ENCODE measurements at places on chromosomes 16 and 17.

DNA sequence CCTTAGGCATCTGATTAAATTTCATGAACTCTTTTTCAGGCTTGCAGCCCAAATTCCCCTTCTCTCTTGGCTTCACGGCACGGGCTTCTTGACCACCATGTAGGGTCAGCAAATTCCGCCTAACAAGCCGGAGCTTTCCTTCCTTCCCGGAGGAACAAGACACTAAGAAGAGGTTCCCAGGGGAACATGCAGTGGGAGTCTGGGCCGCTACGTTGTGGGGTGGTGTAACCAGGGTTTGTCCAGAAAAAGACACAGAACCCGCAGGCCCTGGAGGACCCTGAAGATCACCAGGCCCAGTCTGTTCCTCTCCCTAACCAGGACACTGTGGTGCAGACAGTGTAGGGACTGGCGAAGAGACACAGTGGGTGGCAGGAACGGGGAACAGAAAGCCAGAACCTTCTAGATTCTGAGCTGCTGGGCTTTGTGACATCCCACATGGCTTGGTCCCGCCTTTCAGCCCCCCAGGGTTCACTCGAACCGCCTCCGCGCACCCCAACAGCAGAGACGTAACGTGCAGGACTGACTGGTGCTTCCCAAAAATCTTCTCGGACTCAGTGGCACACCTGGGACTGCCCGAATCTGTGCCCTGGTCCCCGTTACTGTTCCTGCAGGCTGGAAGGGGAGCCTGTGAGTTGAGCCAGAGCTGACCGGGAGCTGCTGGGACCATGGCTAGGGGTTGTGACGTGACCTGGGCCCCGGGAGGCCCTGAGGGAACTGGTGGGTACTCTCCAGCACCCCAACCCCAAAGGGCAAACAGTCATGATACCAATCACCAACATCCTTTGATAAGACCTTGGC, 55.2 kb downstream of the TBC1D16 start:
- no peak for DNase-seq

- DNase-seq: no peak
Measured at GRCh38 chr16:15605839-15606517, 37.0 kb downstream of the MARF1 start.

- peak; percentile 76 for DNase-seq
Measured at GRCh38 chr16:67198238-67198734, 645 bp upstream of the ELMO3 start.

DNA sequence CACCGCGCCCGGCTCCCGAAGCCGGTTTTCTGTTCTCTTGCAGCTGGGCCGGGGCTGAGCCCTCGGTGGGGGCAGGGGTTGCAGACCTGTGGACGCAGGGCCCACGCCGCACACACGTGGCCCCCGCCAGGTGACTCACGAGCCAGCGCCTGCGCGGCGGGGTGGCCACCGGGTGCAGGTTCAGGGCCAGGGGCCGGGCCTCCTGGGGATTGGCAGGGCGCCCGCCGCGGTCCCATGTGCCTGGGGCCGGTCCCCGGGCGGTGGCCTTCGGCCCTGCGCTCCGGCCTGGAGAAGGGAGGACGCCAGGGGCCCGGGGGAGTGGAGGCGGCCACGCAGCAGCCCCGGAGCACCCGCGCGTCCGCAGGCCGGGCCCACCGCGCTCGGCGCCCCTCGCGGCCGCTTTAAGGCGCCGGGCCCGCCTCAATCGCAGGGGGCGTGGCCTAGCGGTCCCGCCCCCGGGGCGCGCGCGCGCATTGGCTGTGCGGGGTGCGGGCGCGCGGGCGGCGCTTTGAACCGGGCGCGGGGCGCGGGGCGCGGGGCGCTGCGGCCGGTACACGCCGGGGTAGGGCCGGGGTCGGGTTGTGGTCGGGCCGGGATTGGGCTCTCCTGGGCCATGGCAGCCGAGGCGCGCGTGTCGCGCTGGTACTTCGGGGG, at the start of gene SLC25A10:
Gene SLC25A10, plus strand, starts transcription at position 471 of the 654 bp plus-strand sequence. Its CDS starts 143 bp downstream, at position 614.
- peak; percentile 97 for DNase-seq

GRCh38 chr16:56405977-56406672, 19.2 kb downstream of the AMFR start:
- no peak for DNase-seq

GRCh38 chr16:4517812-4518680, 20.5 kb downstream of the CDIP1 start:
- peak; percentile 51 for DNase-seq

GRCh38 chr16:49020436-49020835, 261.2 kb downstream of the CBLN1 start:
- no peak for DNase-seq

DNA sequence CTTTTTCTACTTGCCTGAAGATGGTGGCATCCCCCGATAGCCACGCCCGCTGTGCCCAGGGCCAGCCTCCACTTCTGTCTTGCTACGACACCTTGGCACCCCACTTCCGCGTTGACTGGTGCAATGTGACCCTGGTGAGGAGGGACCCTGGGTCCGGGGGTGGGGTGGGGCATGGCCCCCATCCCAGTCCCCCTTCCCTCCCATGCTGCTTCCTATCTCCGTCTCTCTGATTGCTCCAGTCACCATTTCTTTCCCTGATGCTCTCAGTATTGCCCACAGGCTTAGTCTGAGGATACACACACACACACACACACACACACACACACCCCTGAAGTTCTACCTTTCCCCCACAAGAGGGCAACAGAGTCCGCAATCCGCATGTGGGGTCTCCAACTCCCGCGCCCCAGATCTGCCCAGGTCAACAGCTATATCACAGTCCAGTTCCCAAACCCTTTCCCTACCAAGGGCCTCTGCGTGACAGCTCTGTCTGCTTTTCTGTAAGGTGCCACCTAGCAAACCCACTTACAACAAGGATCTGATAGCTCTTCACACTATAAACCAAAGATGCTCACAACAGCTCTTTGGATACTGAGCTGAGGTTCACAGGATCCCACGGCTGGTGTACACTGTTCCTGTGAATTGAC, 3.4 kb downstream of the SGCA start:
- peak; percentile 72 for DNase-seq

- peak; percentile 29 for DNase-seq
Measured at GRCh38 chr17:16407911-16408588, 7.3 kb upstream of the TRPV2 start.

DNA sequence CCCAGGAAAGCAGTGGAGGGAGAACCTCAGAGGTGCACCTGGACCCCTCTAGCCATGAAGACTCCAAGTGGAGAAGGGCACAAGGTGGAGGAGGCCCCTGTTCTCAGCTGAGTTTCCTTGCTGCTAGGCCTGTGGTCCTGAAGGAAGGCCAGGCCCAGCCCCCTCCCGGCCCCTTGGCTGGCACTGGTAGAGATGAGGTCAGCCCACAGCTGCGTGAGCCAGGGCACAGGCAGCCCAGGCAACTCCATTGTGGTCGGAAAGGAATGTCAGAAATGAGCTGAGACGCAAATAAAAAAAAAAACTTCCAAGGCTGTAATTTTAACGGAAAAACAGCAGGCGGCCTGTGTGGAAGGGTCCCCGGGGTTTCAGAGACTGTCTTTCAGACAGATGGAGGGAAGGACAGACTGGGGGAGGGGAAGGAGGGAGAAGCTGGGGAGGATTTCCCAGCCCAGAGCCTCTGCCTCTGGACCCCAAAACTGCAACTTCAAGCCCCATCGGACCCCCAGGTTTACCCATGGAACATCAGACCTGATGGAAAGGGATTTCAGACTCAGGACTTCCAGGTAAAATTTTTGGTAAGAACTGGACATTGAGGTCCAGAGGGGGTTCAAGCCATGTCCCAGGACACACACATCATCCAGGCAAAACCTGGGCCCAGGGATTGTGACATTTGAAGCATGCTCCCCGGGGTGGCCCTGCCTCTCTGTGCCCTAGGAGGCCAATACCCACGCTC, 25.6 kb upstream of the MRPS23 start:
- DNase-seq: peak; percentile 93

DNA sequence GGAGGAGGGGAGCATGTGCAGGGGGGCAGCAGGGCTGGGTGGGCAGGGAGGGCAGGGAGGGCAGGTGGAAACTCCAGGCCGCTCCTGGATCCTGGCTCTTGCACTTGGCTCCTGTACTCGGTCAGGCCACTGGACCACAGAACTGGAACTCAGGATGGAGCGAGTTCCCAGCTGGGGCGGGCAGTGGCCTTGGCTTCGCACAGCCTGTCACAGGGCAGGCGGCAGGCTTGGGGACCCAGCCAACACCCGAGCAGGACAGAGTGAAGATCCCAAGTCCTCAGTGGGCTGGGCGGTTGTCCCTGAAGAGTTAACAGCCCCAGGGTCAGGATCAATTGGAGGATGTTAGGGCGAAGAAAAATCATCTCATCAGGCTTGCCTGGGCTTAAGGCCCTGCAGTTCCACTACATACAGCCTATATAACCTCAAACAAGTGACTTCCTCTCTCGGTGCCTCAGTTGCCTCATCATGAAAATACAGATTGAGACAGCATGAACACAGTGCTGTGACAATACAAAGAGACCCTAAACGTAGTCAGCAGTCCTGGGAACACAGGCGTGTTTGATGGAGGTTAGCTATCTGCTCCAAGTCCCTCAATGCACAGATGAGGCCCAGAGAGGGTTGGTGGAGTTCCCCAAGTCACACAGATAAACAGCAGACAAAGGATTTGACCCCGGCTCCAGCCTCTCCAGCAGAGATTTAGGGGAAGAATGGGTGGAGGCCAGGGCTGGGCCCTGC, 21.9 kb downstream of the ZNF423 start:
- DNase-seq: no peak

DNA sequence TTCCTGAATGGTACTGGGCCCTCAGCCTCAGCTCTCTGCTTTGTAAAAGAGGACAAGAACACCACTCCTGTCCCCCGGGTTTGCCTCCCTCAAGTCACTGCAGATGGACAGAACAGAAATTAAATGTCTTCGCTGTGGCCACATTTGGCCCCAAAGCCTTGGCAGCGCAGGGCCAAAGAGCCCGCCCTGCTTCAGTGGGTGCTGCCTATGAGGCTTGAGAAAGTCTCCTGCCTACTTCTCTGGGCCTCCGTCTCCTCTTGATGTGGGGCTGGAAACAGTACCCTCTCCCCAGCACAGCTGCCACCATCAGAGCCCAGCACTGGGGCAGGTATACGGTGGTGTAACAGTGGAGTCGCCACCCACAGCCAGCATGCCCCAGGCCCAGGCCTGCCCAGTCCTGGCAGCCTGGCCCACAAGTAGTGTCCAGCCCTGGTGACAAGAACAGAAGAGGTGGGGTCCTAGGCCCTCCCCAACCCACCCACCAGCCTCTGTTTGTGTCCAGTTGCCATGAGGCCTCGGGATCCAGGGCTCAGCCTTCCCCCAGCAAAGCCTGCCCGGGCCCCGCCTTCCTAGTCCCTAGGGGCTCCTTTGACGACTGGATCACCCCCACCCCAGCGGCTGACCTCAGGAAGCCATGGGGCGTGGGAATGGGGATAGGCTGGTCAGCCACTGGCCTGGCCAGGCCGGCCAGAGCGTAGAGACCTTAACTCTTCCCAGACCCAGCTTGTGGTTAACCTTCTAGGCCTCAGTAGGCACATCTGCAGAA, 3.9 kb upstream of the TPPP3 start:
- DNase-seq: no peak

GRCh38 chr17:6823011-6823442, 8.5 kb downstream of the TEKT1 start:
- DNase-seq: peak; percentile 40

DNA sequence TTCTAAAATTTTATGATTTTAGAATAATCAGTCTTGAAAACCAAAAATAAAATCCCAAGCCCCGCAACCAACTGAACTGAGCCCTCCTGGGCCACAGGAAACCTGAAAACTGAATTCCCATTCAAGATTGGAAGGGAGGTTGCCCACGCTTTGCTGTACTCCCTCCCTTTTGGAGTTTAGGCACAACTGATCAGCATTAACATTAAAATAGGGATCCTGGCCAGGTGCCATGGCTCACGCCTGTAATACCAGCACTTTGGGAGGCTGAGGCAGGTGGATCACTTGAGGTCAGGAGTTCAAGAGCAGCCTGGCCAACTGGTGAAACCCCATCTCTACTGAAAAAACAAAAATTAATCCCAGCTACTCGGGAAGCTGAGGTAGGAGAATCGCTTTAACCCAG, 52.7 kb upstream of the NETO2 start:
- DNase-seq: no peak

GRCh38 chr17:82021107-82021899, 1.4 kb downstream of the CENPX start:
- peak; percentile 81 for DNase-seq

GRCh38 chr17:7560172-7561027, 1.3 kb upstream of the SENP3 start:
- peak; percentile 72 for DNase-seq

DNA sequence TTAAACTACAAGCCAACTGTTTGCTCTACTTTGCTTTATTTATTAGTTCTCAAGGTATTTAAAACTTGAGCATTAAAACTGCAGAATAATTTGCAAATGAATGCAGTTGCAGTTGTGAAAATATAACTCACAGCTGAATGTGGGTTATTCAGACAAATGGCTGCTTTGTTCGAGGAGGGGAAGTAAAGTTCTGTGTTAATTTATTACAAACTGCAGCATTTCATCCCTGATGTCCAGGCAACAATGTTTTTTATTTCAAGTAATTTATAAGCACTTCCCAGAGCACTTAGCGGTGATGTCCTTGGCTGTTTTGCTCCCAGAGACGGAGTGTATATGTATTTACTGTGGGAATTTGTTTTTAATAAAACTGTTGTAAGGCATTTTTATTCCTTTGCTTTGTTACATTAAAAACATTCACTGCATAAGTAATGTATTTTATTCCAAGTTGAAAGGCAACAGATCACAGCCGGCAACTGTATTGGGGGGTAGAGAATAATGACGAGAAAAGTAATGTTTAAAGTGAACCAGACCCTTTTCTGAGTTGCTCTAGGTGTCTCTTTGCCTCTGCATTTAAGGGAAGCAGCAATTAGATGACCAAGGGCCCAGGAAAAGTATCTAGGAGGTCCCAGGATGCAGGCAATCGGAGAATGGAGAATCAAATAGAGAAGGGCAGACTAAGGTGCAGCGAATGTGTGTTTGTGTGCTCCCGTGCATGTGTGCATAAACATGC, 291.2 kb upstream of the SALL1 start:
- DNase-seq: no peak

- DNase-seq: no peak
Measured at GRCh38 chr17:2935632-2936031, 127.8 kb downstream of the OR1D5 start.

DNA sequence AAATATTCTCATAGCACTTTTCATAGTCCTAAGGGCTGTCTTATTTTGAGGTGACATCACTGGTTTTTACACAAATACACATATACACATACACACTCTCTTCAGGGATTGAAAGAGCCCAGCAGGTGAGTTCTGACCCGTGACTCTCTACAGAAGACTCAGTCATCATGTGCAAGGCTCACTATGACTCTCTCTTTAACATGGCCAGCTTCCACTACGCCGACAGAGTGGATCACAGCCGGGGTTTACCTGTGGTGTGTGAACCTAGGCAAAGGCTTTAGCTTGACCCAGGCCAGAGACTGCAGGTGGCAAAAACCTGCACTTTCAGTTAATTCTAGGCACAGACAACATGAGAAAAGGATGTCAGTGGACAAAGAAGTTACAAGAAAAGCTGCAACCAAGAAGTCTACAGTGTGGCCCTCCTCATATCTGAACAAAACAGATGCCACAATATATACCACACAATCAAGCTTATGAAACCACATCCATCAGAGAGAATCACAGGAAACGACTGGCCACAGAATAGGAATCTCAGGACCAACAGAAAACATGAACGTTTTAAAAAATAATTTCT, 56.5 kb downstream of the CYTH1 start:
- DNase-seq: no peak
